ENCODE measurements at places on chromosomes 5 and 9.
A peak's percentile ranks its signal among the peaks of the same experiment; 100 is the strongest.

DNA sequence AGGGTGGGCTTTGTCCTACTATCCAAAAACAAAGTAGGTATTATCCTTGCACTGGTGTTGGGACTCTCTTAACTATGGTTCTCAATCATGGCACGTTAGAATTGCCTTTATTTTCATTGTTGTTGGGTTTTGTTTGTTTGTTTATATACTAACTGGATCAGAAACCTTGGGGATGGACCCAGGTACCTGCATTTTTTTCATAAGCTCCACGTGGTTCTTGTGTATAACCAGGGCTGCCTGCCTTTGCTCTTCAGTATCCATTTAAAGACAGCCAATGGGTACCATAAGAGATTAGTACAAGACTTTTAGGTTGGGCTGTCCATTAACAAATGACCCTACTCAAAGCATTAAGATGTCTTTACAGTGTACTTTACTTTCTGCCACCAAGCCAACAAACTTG lies 2.5 kb upstream of the SSBP2 start:
- DNase-seq = no peak

- no peak for DNase-seq
Observed at GRCh38 chr5:96431376-96432187, 1.5 kb downstream of the PCSK1 start.

GRCh38 chr5:77832938-77833337 lies 56.8 kb upstream of the TBCA start:
- DNase-seq = no peak

- DNase-seq = peak; percentile 22
Observed at GRCh38 chr9:37466037-37466709, 923 bp upstream of the ZBTB5 start.

DNA sequence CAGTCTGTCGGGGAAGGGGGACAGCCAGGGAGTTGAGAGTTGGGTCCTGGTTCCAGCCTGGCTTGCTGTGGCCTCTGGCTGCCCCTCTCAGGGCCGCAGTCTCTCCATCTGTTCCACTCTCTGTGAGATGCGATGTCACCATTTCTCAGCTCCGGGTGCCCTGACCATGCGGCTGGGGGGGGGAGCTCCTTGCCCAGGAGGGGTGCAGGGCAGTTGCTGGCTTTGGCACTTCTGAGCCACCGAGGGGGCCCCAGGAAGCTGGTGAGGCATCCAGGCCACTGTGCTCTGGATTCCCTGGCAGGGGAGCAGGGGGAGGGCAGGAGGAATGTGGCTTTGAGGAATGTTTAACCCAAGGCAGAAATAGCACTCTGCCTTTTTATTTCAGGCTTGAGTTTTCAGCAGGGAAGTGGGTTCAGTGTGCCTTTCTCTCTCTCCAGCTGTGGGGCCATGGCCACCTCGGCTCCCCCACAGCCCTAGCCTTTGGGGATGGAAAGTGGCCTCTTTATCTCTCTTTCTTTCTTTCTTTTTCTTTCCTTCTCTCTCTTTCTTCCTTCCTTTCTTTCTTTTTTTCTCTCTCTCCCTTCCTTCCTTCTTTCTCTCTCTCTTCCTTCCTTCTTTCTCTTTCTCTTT lies 11.0 kb downstream of the NCS1 start:
- no peak for DNase-seq

GRCh38 chr5:147485046-147485445 lies 24.8 kb downstream of the DPYSL3 start:
- DNase-seq = no peak

DNA sequence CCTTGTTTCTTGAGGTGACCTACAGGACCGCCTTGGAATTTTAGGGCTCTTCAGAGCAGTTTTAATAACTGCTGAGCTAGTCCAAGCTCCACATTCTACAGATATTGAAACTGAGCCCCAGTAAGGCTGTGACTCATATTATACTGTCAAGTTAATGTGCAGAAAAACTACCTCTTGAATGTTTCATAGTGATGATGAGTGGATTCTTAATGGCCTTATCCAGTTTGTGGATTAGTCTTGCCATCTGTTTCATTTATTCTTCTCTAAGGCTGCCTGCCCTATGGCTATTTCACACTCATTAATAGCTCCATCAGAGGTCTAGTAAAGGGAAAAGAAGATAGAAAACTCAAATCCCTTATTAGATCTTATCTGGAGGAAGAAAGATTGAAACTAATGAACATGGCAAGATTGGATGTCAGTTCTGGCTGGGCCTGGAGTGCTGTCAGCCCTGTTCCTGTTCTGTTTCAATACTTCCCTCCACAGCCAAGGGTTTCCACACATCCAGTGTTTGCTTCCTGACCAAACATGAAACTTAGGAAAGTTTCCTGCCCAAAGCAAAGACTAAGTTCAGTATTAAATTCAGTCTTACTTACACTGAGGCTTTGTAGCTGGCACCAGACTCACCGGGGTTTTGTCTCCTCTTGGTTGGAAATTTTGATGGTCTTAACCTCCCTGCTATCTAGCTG lies 215.6 kb upstream of the DMAC1 start:
- no peak for DNase-seq

DNA sequence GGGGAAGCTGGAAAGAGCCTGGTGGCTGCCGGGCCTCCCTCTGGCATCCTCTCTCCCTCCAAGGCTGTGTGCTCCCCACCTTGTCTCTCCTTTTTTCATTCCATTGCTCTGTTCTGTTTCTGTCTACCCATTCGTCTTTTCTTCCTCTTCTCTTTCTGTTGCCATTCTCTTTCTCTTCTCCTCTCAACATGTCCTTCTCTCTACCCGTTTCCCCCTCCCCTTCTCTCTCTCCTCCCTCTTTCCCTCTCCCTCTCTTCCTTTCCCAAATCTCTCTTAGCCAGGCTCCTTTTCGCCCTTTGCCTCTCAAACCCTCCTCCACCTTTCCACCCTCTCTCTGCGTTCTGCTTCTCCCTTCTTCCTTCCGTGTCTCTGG lies 19.4 kb upstream of the KCNIP1 start:
- no peak for DNase-seq

- DNase-seq = no peak
Observed at GRCh38 chr5:160092514-160092913, 26.7 kb downstream of the PWWP2A start.

DNA sequence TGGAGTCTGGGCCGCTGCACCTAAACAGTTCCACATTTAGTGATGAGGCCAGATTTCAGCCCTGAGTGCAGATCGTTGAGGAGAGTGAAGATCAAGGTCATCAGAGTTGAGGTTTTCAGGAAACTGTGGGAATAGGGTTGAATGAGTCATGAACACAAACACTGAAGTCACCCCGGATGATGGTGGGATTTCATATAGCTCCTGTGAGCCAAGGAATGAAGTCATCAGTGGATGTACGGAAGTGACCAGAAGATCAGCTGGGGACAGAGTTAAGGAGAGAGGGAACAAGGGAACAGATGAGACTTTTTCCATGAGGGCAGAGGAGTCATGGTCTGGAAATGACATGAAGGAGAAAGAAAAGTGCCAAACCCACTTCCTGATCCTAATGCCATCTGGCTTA lies 36.5 kb downstream of the PALM2AKAP2 start:
- DNase-seq = no peak

GRCh38 chr5:135594416-135594960 lies 15.7 kb upstream of the CXCL14 start:
- no peak for DNase-seq

- no peak for DNase-seq
Observed at GRCh38 chr9:130017076-130017475, 25.9 kb downstream of the FNBP1 start.

GRCh38 chr5:171648279-171649074 lies 137.1 kb upstream of the SMIM23 start:
- DNase-seq = no peak

DNA sequence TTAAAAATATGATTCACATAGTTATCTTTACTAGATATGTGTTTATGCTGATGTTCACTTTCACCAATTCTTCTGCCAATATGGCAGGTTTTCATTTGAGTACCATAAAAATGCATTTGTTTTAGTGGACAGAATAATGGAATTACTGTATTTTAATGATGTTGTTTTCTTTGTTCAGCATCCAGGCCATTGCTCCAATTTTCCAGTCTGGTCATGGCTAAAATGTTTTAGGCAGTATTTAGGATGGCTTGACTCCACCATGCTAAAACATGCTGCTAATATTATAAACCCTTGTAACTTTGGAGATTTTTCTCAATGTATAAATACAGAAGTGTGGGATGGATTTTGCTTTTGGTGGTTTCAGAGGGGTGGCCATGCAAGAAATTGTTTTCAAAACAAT lies 273.0 kb upstream of the RPS23 start:
- DNase-seq = no peak

DNA sequence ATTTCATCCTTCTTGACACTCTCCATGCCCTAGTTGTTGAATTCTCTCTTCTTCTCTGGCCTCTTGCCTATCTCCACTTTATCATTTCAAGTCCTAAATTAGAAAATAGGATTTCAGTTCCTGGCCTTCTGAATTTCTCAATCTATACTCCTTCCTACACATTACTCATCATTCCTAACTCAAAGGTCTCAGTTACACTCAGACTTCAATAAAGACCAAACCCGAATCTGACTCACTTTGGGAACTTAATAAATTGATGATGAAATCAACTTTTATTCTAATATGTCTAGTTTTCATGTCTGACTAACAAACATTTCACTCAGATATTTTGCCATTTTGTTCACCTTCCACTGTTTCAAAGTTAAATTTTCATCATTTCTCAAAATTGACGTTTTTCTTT lies 113.6 kb upstream of the TSLP start:
- DNase-seq = no peak

GRCh38 chr5:99814321-99815063 lies 720.7 kb upstream of the FAM174A start:
- DNase-seq = no peak

DNA sequence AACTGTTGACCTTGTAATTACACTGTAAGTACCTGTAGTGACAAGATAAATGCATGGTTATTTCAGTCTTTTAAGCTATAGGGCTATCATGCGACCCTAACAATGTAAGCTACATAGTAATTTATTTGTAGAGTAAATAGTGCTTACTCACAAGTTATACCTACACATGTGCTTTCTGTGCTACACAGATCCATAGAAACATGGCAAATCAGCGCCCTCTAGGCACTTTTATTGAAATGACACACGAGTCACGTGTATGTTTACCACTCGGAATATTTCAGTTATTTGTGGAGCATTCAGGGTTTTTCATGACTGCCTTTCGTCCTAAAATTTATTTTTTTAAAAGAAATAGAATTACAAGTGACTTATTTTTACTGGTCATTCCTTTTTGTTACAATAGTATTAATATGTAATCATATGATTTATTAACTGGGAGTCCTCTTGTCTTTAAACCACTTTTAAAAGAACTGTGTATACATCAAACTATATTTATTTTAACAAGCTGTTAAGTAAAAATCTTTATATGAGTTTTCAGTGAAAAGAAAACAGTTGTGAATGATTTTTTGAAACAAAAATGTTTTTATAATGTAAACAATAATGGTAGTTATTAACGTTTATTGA lies 1242.3 kb upstream of the WWC1 start:
- DNase-seq = no peak

DNA sequence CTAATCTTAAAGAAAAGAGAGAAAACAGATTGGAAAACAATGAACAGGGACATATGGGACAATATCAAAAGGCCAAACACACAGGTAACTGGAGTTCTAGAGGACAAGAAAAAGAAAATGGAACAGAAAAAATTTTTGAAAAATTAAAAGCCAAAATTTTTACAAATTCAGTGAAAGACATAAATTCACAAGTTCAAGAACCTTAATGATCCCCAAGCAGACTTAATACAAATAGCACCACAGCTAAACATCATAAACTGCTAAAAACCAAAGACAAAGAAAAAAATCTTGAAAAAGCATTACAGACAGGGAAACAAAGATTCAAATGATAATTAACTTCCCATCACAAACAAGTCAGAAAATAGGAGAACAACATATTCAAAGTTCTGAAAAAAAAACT lies 338.5 kb upstream of the SLC30A5 start:
- DNase-seq = no peak

DNA sequence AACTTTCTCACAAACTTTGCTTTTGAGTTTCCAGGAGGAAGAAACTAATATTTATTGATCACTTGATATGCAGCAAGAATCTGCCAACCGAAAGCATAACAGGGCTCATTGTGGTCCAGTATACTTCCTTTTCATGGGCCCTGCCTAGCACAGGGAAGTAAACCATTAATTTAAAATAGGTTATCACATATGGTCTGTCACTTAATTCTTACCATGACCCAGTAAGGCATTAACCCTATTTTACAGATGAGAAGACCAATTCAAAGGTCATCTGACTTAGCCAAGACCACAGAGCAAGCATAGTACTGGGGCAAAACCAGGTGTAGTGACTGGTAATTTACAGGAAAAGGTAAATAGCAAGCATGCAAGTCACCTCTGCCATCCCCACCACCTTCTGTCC lies 336.9 kb upstream of the DMAC1 start:
- DNase-seq = no peak

DNA sequence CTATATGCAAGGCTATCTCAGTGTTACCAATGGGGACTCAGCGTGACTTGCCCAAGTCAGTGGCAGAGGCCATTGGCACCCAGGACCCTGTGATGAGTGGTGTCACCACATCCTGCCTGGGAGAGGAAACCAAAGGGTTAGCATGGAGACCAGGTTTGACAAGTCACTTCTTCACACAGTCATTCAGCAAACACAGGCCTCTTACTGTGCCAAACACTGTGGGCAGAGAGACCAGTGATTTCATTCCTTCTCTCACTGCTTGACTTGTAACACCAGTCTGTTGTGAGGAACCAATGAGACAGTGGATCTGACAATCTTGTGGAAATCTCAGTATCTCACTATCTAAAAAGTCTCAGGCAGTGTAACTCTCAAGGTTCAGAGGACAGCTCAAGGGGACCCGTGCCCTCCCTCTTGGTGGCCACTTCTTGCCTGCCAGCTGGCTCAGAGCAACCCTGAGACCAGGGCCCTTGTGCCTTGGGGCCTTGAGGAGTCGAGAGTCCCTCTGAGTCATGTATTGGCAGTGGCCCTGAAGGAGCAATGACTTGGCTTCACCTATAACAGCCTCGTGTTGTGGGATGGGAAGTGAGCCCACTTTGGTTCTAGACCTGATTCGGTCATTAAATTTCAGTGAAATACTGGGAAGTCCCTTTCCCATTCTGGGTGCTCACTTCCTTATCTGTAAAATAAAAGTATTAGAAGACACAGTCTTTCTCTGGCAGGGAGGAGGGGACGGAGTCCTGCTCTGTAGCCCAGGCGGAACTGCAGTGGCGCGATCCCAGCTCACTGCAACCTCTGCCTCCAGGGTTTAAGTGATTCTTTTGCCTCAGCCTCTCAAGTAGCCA lies 1.6 kb downstream of the FABP6 start:
- DNase-seq = no peak

GRCh38 chr9:132079391-132080091 lies at the start of gene MED27:
Gene MED27 (minus strand): TSS chr9:132079867. CDS start chr9:132079844, 23 bp downstream.
- peak; percentile 90 for DNase-seq

GRCh38 chr9:111413996-111414395 lies 70.2 kb downstream of the ECPAS start:
- DNase-seq = no peak

GRCh38 chr5:35651002-35651756 lies 33.5 kb downstream of the SPEF2 start:
- DNase-seq = peak; percentile 36

- DNase-seq = no peak
Observed at GRCh38 chr5:99334936-99335335, 406.1 kb upstream of the CHD1 start.

- no peak for DNase-seq
Observed at GRCh38 chr5:36679221-36679989, 73.0 kb downstream of the SLC1A3 start.
